ENCODE measurements at places on chromosomes 7 and 10.

GRCh38 chr10:71068861-71069271 lies 143.5 kb upstream of the UNC5B start:
- DNase-seq, result peak; percentile 66

DNA sequence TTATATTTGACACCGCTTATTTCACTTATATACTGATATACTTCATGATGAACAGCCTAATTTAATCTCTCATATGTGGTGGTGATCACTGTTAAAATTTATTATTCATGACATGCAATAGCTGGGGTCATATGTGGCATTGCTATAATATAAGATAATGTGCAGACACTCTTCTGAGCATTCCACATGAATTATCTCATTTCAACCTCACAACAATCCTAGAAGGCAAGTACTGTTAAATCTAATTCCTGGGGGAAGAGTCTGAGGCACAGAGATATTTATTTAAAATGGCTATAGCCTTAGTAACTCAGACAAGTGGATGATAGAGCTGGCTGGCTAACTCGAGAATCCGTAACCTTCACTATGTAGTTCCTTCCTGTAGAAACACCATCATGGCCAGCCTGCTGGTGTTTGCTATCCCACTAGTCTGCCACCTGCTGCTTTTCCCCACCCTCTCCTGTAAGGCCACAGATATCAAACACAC lies 46.6 kb upstream of the A1CF start:
- DNase-seq, result no peak

DNA sequence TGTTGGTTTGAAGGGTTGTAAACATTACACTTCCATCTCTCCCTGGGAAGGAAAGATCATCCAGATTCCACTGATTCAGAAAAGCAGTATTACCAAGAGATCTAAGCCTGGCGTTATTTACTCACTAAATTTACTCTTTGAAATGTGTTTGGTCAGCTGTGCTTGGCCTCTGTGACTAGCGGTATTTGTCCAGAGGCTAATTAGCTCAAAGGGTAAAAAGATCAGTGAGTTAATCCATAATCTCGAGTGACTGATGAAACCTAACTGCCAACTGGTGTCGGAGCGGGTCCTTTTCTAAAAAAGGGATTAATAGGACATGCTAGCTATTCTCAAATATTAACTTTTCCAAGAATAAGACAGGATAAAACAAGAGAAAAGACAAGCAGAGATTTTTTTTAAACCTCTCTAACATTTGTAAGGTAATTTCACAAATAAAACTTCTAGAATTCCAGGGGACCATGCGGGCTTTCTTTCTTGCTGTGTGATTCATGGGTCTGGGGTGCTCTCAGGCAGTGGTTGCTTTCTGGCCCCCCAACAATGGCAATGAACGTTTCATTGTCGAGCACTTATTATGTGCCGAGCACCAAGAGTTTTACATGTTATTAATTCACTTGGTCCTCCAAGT lies 247.3 kb upstream of the AOAH start:
- no peak for DNase-seq

DNA sequence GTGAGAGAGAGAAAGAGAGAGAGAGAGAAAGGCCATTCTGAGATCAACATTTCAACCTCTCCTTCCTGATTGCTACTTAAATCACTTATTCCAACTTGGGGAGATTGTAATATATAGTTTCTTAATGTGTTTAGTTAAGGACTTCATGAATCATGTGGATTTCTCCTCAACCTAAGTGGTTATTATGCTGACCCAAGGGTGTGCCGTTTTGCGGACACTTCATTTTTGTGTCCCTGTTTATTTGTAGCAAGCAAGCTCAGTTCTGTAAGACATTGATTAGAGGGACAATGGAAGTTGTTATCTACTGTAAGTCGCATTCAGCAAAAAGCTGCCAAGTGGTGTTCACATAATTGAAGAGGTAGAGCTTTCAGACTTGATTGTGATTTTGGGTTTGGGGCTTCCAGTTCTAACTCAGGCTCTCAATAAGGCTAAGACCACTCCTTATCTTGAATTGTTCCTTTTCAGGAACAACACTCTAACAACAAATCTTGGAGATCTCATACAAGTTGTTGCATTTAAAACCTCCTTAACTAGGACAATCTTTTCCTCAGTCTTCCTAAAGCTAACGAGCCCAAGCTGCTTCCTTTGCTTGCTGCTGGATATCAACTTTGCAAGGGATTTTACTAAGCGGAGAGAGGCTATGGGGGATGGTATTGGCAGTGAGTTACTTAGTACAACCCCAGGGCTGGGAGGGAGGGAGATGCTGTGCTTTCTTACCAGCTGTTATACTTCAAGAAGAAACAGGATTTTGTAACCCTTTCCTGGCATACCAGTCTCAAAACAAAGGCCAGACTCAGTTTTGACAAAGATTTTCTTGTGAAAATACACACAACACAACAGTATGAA lies 19.8 kb upstream of the COL1A2 start:
- peak; percentile 39 for DNase-seq

DNA sequence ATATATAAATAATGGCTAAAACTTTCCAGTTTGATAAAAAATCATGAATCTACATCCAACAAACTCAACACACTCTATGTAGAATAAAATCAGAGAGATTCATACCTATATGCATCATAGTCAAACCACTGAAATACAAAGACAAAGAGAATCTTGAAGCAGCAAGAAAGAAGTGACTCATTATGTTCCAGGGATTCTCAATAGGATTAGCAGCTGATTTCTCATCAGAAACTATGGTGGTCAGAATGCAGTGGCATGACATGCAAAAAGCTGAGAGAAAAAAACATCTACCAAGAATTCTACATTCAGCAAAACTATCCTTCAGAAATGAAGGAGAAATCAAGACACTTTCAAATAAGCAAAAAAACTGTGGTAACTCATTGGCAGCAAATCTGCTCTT lies 187.4 kb downstream of the RNLS start:
- no peak for DNase-seq

- no peak for DNase-seq
These were observed 24.5 kb upstream of the ABLIM1 start for GRCh38 chr10:114682532-114682931.

DNA sequence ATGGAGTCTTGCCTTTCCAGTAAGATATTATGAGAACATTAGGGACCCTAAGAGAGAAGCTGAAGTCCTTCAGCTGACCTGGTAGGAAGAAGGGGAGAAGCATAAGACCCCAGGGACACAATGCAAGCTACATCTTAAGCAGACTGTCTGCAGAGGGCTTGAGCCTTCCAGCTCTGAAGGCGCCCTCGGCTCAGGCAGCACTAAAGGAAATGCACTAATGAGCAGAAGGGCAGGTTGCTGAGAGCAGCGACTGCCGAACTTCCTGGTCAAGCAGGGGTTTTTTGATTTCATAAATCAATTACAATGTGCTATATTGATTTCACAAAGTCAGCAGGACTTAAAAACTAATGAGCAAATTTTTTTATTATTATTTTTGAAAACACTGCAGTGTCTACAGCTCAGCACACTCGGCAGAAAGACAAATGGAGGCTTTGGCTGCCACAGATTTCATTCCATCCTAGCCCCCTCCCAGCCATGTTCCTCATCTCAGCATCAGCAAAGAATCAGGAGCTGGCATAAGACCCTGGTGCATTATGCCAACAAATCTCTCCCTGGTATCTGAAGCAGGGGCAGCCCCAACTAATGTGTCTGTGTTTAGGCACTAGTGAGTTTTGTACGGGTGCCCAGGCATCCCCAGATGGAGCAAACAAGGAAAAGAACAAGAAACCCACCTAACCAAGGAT lies 57.1 kb downstream of the LRRTM3 start:
- no peak for DNase-seq

DNA sequence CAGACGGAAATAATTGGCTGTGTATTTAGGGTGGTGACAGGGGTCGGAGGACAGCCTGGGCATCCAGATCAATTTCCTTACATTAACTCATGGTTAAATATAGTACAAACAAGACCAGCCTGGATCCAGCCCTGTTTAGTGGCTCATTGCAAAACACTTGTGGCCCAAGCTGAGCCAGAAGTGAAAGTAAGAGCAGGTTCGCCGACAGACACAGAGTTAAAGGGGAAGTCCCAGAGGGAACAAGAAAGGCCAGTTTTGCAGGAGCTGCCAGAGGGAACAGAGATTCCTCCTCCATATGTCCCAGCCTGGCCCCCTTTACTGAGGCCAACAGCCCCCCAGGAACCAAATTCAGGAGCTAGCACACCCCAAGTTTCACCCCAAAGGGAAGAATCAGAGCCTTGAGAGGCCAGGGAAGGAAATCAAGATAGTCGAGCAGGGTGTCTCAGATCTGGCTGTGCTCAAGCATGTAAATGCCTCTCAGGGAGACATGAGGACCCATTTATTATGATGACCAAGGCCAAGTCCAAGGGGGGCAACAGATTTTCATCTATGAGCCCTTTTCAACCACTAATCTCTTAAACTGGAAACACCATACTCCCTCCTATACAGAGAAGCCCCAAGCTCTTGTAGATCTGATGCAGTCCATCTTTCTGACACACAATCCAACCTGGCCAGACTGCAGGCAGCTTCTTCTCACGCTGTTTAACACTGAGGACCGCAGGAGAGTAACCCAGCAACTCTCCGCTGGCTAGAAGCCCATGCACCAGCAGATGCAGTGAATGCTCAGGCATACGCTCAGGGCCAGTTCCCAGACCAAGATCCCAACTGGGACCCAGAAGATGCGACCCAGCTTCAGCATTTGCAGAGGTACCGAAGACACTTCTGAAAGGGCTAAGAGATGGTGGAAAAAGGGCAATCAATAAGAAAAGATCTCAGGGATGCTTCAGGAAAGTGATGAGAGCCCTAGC lies 15.9 kb upstream of the ADCK2 start:
- DNase-seq, result no peak

- DNase-seq, result no peak
These were observed 45.1 kb upstream of the KCTD7 start for GRCh38 chr7:66583490-66584110.

DNA sequence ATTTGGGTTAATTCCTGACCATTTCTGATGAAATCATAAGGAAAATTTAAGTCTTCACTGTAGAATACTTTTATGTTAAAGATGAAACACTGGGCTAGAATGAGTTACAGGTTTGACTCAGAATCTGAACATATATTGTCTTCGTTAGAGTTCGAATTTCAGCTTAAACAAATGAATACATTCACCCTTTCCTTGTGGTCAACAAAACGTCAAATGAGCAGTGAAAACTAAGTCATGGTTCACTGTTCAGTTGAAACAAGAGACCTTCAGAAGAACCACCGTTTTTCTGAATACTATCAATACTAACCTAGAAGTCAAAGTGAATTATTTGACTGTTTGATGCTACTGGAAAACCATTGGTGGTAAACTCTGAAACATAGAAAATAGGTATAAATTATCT lies 235.2 kb upstream of the ZWINT start:
- DNase-seq, result no peak

- DNase-seq, result no peak
These were observed 386.9 kb downstream of the POM121L12 start for GRCh38 chr7:53422291-53422690.

- no peak for DNase-seq
These were observed 15.6 kb upstream of the EFCAB10 start for GRCh38 chr7:105596866-105597265.

DNA sequence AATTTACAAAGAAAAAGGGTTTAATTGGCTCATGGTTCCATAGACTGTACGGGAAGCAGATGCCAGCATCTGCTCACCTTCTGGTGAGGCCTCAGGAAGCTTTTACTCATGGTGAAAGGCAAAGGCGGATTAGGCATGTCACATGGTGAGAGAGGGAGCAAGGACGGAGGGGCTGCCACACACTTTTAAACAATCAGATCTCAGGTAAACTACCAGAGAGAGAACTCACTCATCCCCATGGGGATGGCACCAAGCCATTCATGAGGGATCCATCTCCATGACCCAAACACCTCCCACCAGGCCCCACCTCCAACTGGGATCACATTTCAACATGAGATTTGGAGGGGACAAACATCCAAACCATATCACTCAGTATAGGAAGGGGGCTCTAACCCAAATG lies 183.9 kb downstream of the COBL start:
- no peak for DNase-seq

GRCh38 chr7:27112361-27112760 lies 9.9 kb upstream of the HOXA2 start:
- no peak for DNase-seq

- DNase-seq, result no peak
These were observed 233.8 kb downstream of the C7orf25 start for GRCh38 chr7:42677751-42678699.

DNA sequence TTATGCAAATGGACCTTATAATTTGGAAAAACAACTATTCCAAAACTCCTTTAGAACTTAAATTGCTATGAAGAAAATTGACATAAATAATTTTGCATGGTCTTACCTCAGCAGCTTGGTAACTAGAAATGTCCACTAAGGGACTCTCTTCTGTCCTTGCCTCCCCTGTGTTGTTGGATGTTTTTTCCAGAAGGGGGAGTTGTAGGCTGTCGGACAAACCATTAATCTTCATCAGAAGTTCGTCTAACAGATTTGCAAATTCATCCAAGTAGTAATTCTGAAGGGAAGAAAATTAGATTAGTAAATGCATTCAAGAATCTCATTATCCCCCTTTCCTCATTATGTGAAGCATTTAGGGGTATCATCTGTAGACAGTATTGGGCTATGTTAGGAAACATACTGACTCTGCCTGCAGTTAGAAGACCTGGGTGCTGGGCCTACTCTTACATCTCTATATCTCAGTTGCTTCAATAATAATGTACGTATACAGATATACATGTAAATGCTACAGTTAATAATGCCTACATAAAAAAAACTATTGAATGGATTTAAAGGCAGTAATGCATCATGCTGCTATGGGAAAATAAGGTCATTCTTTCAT lies 155.6 kb downstream of the PKD1L1 start:
- DNase-seq, result no peak

DNA sequence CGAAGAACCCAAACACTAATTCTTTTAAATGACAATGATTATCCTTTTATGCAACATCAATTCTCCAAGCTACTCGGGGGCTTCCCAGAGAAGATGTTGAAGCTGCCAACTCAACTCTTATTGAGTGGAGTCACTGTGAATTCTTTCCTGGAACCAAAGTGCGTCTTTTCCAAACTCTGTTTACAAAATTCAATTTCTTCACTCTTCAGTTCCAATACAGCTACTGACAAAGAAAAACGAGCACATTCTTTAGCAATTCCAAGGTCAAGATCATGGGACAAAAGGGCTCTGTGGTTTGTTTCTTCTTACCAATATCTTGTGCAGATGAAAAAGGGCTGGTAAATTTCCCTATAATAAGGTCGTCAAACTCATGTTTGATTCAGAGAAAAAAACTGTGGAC lies 74.2 kb downstream of the FAS start:
- no peak for DNase-seq

DNA sequence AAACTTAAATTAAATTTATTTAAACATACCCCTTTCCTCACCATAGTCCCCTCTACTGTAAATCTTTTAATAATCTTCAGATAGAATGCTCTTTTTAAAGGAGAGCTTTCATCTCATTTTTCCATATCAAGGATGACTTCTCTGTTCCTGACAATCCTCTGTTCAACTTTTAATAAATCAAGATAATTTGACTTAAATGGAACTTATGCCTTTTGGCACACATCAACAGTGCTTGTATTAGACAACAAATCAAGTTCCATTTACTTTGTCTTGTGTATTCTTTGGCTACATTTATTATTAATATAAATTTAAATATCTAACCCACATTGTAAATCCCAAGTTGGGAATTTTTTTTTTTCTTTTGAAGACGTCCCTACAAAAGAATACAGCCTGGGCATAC lies 42.7 kb upstream of the HYAL4 start:
- DNase-seq, result no peak

GRCh38 chr7:95772771-95773581 lies 622 bp downstream of the DYNC1I1 start:
- DNase-seq, result peak; percentile 62
